CD4-positive, alpha-beta memory T cell (primary cell): ENCODE measurements at places on chromosomes 4 and X.

DNA sequence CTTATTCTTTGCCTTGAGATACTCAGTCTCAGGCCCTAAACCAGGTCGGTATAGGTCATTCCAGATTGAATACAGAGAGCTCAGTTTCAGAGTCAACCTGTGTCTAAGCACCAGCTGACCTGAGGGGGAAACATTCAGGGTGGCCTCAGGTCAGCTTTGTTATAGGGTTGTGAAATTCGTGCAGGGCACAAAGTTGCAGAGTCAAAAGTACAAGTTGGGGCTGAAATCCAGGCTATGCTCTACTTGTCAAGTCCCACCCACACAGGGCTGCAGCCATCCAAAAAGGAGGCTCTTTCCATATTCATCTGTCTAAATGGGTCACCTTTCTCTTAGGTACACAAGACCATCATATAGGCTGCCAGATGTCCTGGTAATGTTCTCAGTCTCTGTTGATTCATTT is 89.7 kb downstream of the ITIH6 start:
- no peak for DNase-seq

GRCh38 chrX:151723156-151723760 is 7.4 kb downstream of the FATE1 start:
- no peak for DNase-seq

DNA sequence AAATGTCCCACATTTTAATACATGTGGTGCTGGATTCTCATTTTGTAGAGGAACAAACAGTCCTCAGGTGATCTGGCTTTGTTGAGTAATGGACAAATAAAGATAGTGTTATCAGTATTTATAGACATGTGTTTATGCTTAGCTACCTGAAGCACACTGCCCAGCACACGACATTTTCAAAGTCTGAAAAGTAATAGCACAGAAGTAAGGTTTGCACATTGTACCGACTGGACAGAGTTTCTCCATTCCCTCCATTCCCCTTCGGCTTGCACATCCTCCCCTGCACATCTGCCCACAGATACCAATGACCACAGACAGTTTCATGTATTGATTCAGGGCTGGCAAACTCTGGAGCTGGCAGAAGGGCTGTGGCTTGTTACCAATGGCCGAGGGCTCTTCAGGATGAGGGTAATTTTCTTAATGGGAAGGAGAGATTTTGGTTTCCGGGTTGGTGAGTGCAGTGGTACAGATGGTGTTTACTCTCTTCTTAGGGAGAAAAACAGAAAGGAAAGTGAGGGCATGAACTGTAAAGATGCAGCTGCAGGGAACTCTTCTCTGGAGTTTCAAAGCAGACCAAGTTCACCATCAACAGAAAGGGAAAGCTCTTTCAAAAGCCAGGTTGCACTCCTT is 2.3 kb downstream of the GRPR start:
- no peak for DNase-seq

GRCh38 chrX:56764153-56764974 is 35.3 kb downstream of the NBDY start:
- DNase-seq, result peak; percentile 91

DNA sequence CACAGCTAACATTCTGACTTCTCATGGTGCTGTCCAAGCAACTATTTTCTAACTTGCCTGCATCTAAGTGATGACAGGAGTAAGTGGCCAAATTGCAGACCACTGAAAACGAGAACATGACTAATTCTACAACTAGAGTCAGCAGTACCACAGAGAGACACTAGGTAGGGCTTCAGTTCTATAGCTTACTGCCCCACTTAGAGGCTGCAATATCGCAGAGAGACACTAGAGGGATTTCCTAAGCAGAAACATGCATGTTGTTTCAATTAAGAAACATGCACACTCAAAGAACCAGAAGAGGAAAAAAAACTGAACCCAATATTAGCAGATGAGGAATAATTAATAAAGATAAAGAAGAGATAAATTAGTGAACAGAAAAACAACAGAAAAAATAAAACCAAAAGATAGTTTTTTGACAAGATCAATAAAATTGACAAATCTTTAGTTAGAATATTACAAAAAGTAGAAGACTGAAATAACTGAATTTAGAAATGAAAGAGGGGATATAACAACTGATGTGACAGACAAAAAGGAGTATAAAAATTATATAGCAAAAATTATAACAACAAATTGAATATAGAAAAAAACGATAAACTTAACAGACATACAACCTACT is 100.8 kb downstream of the SPIN4 start:
- DNase-seq, result peak; percentile 59

- DNase-seq, result no peak
These were observed 387.5 kb upstream of the GRID2 start for GRCh38 chr4:91916219-91916618.

- no peak for DNase-seq
These were observed 23.4 kb downstream of the DHX15 start for GRCh38 chr4:24560868-24561368.

DNA sequence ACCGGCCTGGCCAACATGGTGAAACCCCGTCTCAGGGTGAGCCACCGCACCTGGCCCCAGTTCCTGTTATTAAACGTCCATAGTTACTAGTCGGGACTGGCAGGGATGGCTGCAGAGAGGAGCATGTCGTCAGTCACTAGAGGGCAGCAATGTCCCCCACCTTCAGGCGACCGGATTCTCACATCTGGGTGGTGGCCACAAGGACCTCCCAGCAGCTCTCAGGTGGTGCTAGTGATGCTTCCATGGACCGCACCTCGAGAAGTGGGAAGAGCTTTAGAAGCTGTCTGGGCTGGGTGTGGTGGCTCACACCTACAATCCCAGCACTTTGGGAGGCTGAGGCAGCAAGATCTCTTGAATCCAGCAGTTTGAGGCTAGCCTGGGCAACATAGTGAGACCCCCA is 13.3 kb upstream of the IL3RA start:
- DNase-seq, result peak; percentile 49

GRCh38 chrX:13933352-13933751 is 96.3 kb downstream of the GEMIN8 start:
- no peak for DNase-seq

GRCh38 chrX:10007621-10008020 is 40.5 kb downstream of the CLDN34 start:
- no peak for DNase-seq

GRCh38 chrX:143854006-143854405 is 29.9 kb upstream of the UBE2NL start:
- no peak for DNase-seq

GRCh38 chr4:55161739-55162138 is 36.3 kb upstream of the KDR start:
- no peak for DNase-seq

DNA sequence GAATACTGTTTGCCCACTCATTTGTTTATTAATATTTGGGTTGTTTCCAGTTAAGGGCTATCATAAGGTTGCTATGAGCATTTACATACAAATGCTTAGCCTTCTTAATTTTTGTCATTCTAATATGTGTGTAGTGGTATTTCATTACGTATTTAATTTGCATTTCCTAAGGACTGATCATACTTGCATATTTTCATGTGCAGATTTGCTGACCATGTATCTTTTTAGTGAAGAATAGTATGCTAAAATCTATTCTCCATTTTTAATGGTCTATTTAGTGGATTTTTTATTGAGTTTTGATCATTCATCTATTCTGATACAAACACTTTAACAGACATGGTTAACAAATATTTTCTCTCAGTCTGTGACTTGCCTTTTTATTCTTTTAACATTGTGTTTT is 949.5 kb downstream of the RAB28 start:
- no peak for DNase-seq

DNA sequence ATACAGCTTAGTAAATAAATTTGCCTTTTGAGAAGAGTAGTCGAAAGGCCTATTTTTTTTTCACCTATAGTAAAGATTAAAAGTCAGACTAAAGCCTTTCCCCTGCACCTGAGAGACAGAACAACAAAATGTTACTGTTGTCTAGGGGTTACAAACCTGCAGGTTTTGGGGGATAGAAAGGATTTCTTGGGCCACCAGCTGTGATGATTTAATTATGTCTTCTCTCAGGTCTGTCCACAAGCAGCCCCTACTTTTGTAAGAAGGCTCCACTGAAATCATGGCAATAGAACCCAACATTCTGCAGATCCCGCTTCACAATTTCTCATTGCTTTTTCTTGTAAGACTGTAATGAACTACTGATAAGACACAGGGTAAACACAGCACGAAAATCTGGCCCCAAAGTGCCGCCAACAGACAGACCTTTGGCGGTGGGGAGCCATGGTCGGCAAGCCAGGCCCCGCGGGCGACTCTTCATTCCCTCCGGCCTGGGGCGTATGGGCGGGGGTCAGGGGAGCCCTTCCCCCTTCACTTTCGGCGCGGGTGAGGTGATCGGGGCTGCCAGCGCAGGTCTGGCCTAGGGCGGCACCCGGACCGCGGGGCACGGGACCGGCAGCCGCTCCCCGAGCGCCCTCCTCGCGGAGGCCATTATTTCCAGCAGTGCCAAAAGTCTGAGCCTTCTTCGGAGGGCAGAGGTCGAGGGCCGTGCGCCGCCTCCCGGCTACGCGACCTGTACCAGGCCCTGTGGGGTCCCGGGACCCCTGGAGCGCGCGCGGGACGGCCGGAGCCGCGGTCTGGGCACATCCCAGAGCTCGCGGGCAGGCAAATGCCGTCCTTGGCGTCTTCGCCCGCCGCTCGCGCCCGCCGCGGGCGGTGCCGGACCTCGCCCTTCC is 812 bp upstream of the KDM6A start:
- peak; percentile 52 for DNase-seq

DNA sequence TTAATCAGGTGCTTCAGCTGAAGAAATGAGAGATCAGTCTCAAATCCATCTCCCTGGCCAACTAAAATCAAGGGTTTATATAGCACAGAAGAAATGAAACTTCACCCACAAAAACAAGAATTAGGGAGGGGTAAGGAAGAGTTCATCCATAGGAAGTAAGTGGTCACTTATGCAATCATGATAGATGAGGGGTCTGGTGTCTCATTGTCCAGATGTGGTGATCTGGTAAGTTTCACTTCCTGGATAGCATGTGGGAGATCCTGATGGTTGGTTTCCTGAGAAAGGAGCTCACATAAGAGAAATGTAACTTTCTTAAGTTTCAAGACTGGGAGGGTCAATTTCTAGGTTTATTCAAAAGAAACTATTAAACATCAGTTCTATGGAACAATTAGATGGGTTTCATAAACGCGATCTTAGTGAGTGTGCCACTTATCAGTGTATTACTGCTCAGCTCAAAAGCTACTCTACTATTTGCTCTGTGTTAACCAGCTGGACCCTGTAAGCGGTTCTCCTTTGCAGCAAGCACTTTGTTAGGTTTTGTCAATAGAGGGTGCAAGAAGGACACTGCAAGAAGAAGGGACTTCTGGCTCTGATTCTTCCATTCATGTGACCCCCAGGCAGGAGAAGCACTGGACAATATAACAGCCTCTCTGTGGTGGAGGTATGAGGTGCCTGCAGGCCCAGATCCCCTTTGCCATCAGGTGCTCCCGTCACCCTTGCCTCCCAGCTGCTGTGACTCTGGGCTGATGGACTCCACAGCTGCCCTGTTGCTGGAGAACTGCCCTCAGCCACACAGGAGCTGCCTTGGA is 35.4 kb upstream of the HPSE start:
- no peak for DNase-seq

- peak; percentile 48 for DNase-seq
These were observed 88.3 kb downstream of the NHSL2 start for GRCh38 chrX:71998836-71999509.

- DNase-seq, result no peak
These were observed 167.1 kb upstream of the CXCL13 start for GRCh38 chr4:77438549-77438948.

- no peak for DNase-seq
These were observed 5.9 kb upstream of the GRPEL1 start for GRCh38 chr4:7073526-7074390.

DNA sequence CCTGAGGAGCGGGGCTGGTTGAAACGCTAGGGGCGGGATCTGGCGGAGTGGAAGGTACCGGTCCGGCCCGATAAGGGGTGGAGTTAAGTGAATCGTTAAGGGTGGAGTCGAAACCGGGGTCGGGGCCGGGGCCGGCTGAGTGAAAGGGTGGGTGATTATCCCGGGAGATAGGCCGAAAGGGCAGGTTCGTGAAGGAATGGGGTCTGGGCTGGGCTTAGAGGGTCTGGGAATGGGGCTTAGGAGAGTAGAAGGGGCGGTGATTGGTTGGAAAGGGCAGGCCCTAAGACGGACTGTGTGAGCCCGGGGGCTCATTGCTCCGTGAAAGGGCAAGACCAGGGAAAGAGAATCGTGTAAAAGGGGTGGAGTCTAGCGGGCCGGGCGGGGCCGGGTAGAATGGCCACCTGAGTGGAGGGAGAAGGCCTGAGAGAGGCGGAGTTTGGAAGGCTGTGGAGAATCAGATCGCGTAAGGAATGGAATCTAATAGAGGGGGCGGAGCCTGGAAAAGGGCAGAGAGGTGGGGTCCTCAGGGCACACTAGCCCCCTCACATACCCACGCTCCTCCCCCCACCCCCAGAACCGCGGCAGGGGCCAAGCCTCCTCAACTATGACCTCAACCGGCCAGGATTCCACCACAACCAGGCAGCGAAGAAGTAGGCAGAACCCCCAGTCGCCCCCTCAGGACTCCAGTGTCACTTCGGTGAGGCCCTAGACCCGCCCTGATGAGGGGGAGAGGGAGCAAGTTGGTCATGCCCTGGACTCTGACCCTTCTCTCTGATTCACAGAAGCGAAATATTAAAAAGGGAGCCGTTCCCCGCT is 430 bp downstream of the HDAC6 start:
- no peak for DNase-seq

- no peak for DNase-seq
These were observed 19.2 kb downstream of the CC2D2A start for GRCh38 chr4:15488658-15489470.

GRCh38 chr4:6333301-6334202 is 63.9 kb downstream of the WFS1 start:
- DNase-seq, result no peak

DNA sequence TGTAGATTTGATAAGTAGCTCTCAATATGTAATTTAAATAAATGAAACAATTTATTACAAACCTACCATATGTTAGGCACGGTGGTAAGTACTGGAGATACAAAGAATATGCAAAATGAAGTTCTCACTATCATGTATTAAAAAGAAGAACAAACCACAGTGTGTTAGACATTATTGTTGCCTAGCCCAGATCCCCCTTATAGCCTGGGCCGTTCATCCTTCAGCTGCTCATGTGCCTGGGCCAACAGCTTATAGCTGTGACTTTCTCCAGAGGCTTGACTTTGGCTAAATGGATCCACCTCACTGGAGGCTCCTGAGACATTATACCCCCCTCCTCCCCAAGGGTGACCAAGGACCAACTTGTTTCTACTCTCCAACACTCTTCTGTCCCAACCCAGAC is 29.8 kb upstream of the CCNG2 start:
- DNase-seq, result no peak
